ENCODE measurements at places on chromosomes 6 and 20. TPM values are rescaled to one million over a fixed set of nuclear protein-coding genes. Genes with fewer than 3 reads are reported as not detected.

GRM1 gene
- 0.14 TPM for polyA plus RNA-seq

PIGT gene
- polyA plus RNA-seq = 74.4 TPM

- DNase-seq = no peak
These were observed 134.5 kb upstream of the EXOC2 start for GRCh38 chr6:827431-827830.

DNA sequence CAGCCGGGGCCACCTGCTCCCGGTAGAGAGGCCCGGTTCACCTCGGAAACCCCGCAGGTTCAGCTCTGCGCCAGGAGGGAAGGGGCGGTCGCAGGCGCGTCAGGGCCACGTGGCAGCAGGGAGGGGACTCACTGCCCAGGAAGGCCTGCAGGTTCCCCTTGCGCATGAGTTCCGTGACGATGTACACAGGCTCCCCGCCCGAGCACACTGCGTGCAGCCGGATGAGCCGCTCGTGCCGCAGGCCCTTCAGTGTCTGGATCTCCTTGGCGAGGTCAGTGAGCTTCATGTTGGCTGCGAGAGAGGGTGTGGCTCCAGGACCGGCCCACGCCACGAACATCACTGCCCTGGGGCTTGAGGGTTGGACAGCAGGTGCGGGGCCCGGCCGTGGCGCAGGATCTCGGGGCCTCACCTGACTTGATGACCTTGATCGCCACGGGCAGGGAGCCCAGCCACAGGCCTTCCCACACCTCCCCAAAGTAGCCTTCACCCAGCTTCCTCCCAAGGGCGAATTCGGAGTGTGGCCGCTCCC, 4.9 kb upstream of the PTK6 start:
- no peak for DNase-seq

DNA sequence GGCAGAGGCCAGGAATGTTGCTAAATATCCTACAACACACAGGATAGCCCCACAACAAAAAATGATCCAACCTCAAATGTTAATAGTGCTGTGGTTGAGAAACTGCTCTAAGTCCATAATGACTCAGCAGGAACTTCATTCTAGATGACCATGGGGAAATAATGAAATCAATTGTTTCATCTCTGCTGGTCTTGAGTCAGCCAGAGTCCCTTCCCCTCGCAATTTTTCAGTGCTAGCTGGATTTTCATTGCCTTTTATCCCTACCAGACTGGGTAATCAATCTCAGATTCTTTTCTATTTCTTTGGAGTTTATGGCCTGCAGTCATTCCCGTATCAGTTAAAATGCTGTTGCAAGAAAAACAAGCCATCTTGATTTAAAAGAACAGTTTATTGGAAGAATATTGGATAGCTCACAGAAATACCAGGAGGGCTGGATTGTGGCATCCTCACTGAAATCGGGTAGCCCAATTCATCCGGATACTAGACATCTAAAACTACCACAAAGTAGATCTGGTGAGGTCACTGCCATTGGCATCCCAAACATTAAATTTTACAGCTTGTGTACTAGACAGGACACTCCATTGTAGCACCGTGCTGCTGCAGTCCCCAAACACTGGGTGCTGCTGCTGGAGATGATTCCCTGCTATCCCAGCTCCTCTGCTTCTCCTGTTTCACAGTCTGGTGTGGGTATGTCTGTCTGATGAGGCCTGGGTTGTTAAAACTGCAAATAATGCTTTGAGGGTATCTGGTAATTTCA, 30.3 kb upstream of the POPDC3 start:
- no peak for DNase-seq

All from renal cortex interstitium (tissue), 15 donors.